ENCODE measurements at places on chromosomes 6 and 20.

- DNase-seq, result no peak
These were observed 49.8 kb downstream of the MYH7B start for GRCh38 chr20:35005463-35005961.

DNA sequence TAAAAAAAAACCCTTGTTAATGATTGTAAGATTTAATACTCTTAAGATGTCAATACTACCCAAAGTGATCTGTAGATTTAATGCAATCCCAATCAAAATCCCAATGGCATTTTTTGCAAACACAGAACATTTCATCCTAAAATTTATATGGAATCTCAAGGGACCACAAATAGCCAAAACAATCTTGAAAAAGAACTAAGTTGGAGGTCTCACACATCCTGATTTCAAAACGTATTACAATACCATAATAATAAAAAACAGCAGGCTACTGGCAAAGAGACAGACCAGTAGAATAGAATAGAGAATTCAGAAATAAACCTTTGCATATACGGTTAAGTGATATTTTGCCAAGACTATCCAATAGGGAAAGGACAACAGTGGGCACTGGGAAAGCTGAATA is 331.9 kb upstream of the JARID2 start:
- no peak for DNase-seq

DNA sequence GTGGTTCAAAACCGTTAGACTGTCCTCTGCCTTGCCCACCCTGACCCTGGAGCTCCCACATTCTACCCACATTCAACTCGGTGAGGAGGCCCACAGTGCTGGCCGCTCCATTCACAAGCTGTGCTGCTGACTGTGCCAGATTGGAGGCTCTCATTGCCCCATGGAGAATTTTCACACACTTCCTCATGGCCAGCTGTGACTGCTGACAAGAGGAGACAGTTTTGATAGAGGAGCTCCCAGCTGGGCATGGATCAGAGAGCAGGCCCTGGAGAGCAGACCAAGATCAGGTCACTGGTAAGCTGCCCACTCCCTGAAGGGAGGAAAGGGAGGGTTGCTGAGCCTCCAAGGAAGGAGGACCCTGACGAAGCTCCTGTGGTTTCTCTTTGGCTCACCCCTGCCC is 246.1 kb upstream of the RIN2 start:
- DNase-seq, result no peak

DNA sequence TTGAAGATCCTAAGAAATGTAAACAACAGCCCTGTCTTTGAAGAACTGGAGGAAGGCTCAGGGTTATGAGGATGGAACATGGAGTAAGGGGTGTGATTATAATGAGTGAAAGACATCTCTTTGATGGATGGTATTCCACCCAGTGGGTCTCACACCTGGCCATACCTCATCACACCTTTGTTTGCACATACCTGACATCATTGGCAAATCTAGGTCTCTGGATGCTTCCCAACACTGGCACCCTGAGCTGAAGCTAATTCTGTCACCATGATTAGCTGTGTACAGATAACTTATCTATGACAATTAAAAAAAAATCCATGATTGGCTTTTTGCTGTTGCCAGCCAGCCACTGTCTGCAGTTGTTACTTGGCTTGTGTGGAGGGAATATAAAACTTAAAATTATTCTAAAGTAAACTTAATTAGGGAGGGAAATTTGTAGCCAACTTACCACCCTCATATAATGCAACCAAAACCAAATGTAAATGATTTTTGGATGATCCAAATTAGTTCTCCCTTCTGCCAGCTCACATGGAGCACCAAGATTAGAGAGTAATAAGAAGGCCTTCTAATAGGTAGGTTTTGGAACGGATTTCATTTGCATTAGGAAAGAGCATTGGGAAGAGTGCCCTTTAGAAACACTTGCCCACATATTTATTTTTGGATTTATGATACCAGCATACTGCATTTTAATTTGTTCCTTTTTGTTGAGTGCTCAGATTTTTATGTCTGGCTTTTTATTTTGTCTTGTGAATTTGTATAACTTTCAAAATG is 249.5 kb downstream of the SOX4 start:
- DNase-seq, result no peak

GRCh38 chr6:154868143-154868594 is 126.9 kb upstream of the TIAM2 start:
- DNase-seq, result peak; percentile 61

DNA sequence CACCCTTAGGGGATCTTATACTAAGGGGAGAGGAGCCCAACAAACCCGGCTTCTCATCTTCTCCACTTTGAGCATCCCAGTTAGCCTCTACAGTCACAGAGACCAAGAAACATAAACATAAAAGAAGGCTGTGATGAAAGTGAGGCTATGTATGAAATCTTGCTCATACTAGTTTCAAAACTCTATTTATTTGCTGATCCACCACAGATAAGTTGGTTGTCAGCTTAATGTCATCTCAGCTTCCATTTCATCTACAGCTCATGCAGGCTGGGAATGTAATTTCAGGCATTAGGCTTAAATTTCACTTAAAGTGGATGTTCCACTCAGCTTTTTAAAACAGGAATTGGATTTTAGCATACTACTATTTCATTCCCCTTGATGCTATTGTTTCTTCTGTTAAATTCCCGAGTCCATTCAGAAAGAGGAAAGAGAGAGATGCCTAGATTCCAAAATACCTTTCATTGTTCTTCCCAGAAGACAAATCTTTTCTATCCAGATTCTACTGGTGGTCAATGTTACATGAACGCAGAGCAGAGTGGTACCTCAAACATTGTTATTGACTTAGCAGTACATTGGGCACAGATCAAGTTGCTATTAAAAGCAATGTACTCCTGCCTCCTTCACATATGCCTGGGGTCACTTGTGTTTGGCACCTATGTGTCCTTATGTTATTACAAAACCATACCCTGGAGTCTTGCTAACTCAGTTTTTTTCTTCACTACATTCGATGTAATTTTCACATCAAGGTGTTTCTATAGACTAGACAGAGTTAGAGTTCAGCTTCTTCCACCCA is 149.0 kb downstream of the HACE1 start:
- peak; percentile 4 for DNase-seq

DNA sequence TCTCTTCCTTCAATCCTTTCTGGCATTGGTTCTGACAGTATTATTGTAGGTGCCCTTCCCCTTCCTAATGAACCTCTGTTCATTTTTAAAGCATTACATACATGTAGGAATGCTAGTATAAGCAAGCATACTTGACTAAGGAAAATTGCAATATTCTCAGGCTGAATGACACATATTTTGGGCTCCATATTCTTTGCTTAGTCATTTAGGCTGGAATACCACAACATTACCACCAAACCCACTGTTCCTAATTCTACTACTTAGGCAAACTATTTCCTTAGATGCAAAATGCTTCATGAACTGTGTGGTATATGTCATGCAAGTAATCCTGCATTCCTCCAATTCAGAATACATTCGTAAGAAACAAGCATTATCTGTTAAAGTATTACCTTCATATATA is 113.9 kb downstream of the PRDM1 start:
- DNase-seq, result peak; percentile 94

- no peak for DNase-seq
These were observed 8.7 kb upstream of the CCN5 start for GRCh38 chr20:44706301-44707017.

- no peak for DNase-seq
These were observed 32.2 kb upstream of the CHD6 start for GRCh38 chr20:41650231-41650948.

DNA sequence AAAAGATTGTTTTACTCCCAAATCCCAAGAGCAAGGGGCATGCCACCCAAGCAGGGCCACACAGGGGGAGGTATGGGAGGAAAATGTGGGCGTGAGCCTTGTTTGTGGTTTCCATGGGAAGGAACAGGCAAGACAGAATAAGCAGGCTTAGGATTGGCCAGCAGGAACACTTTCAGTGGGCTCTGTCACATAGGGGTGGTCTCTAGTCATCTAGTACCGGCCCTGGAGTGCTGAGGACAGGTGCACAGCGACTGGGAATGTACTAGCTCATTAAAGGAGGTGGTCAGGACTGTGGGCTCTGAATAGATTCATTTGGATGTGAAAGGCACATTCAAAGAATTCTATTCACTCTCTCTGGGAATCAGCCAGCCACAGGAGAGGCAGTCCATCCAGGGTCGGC is 175.6 kb downstream of the TBC1D7 start:
- no peak for DNase-seq

DNA sequence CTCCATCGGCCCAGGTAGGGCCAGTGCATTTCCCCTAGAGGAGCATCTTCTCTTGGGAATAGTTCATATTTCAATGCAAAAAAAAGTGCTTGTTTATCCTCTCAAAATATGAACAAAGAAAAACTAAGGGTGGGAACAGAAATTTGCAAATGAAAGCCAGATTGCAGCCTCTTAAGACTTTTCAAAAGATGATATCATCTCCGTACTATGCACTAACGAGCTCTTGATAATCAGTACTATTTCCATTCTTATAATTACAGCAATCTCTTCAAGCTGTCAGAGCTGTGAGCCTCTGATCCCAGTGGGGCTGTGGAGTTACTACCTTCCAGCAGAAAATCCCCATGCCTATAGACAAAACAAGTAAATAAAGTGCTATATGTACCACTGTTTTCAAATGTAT is 77.1 kb downstream of the SOD2 start:
- no peak for DNase-seq

DNA sequence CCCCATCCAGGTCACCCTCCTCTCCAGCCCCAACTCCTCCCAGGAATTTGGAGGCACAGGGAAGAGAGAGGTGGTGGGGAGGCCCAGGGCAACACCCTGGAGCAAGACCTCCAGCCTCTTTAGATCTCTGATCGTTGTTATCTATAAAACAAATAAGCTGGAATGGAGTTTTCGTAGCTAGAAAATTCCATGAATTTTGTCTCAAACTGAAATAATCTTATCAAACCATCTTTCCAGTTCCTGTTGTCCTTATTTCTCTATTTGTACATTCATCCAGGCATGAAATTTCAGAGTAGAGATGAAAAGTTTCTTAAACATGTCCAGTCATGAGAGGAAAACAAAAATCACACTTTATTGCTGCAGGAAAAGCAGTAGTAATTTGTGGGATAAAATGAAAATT is 6.2 kb upstream of the SLC4A11 start:
- DNase-seq, result no peak

DNA sequence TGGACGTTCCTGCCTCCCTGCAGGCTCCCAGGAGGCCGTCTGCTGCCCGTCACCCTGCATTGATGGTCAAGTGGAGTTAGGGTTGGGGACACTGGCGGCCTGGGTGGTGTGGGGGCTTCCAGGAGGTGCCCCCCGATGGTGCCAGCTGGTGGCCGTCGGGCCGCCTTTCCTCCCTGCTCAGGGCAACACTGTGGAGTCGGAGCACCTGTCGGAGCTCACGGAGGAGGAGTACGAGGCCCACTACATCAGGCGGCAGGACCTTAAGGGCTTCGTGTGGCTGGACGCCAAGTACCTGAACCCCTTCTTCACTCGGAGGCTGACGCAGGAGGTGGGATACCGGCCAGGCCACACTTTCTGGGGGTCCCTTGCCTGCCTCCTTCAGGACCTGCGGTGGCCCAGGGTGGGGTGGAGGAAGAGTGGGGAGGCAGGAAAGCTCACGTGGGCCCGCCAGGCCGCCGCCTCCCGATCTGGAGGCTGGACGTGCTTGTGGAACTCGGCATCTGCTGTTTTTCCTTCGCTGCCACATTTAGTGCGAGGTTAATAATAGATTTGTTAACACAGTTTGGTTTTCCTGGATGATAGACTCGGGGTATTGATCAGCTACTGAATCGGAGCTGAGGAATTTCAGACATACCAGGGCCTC is 28.6 kb downstream of the SPATA2 start:
- DNase-seq, result no peak

- peak; percentile 54 for DNase-seq
These were observed 182.5 kb upstream of the JARID2 start for GRCh38 chr6:15063253-15063853.

GRCh38 chr6:136918706-136919105 is 3.4 kb upstream of the SLC35D3 start:
- no peak for DNase-seq

GRCh38 chr6:148110925-148111324 is 231.7 kb upstream of the SASH1 start:
- DNase-seq, result no peak

GRCh38 chr6:48194596-48195295 is 83.7 kb upstream of the PTCHD4 start:
- DNase-seq, result no peak

GRCh38 chr20:12166053-12166717 is 248.5 kb downstream of the BTBD3 start:
- DNase-seq, result peak; percentile 97

DNA sequence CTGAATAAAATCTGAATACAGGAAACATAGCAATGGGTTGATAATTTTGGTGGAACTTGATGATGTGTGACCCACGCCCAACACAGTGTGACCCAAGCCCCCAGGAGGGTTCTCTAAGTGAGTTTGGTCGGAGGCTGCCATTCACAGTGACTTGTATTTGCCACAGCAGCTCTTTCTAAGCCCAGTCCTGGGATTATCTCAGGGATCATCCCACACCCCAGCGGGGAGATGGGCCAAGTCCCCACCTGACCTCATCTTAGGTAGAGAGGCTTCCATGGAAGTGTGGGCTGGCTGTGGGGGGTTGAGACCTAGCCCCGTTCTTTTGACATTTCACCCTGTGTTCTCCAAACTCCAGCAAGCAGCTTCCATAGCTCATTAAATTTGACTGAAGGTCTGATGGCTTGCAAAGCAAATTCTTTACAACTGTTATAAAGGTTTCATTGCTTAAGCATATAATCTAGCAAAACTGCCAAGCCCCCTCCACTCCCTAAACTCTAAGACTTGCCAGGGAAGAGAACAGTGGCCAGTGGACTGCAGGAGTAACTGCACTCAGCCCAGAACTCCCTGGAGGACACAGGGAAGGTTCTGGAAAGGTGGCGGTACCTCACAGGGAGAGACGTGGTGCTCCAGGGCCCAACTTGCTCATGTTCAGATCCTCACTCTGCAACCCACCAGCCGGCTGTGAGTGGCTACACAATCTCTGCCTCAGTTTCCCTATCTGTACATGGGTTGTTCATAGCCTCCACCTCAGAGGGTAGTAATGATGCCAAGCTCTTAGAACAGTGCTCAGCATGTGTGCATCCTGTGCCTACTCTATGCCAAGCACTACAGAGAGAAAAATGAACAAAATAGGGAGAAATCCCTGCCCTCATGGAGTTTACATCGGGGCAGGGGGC is 1.0 kb upstream of the PCK1 start:
- DNase-seq, result no peak

DNA sequence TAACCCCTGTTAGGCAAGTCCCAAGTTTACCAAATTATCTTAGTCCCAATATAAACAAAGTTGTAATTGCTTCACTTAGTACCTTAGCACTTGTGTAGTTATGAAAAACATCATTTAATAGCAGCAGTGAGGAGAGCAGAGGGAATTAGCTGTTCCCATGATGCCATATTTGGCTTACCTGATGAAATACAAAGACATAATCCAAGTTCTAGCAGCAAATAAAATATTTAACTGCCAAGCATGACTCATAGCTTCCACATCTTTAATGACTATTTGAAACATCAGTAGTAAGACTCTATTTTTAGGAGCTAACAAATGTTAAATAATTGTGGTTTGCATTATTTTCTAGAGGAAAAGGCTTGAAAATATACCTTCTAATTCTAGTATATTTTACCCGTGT is 94.0 kb upstream of the MCHR2 start:
- DNase-seq, result peak; percentile 87

GRCh38 chr20:36366623-36367369 is 60.7 kb downstream of the DLGAP4 start:
- no peak for DNase-seq

- DNase-seq, result no peak
These were observed 204.3 kb upstream of the PRSS16 start for GRCh38 chr6:27043244-27043643.
